ENCODE measurements at places on chromosomes 2 and 18. TPM values are rescaled to one million over a fixed set of nuclear protein-coding genes. Genes with fewer than 3 reads are reported as not detected.

DNA sequence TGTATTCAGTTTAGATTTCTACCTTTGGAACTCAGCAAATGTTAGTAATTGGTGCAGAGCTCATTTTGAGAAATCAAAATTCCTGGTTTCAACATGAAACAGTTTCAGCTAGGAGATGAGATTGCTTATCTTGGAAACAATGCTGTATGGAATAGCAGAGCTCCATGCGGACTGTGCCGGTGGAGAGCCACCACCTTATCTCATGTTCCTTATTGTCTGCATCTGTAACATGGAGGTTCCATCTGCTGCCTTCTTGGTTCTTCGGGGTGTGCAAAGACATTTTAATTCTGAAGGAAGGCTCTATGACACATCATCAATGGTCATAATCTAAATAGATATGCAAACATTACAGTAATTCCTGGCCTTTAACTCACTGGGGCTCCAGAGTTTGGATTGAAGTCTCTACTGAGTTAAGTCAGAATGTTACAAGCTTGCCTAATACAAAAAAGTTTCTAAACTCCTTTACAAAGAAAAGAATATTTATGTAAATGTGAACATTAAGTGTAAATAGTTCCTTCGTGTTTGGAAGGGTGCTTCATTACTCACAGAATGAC is 65.3 kb downstream of the PRKRA start:
- no peaks in the 10 kb centered on the region for H3K36me3 ChIP-seq
- no peaks in the 10 kb centered on the region for H3K27me3 ChIP-seq
- no peaks in the 10 kb centered on the region for H3K4me1 ChIP-seq
- H3K27ac ChIP-seq = no peak overlapping the region
- no peak for DNase-seq

DNA sequence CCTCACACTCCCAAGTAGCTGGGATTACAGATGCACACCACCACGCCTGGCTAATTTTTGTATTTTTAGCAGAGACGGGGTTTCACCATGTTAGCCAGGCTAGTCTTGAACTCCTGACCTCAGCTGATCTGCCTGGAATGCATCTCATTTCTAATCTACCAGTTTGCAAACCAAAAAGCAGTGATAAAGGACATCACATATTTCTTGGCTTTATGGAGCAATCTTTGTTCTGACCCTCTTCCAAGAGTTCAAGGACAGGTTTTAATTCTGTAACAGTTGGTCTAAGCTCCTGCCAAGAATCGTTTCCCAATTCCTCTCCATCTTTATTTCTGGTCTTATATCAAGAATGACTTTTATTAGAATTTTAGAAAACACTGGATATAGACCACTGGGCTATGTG is 67.7 kb downstream of the SLC40A1 start:
- H3K4me3 ChIP-seq = no peak overlapping the region
- no peaks in the 10 kb centered on the region for H3K4me1 ChIP-seq
- H3K27me3 ChIP-seq = no peaks in the 10 kb centered on the region
- DNase-seq = no peak

DNA sequence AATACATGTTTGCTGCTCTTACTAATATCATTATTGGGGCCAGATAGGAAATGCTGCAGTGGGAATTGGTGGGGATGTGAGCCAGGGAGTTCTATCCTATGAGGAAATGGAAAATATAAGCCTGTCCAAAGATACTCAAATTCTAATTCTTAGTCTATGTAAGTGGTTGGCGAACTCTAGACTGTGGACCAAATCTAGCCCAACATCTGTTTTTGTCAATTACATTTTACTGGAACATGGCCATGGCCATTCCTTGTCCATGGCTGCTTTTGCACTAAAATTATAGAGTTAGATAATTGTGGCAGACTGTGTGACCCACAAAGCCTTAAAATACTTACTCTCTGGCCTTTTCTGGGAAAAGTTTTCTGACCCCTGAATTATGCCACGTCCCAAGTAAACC is 113.3 kb downstream of the MGAT5 start:
- peaks cover 7% of the 10 kb centered on the region for H3K36me3 ChIP-seq
- H3K27me3 ChIP-seq = no peaks in the 10 kb centered on the region
- DNase-seq = no peak
- peaks cover 21% of the 10 kb centered on the region for H3K4me1 ChIP-seq
- H3K27ac ChIP-seq = no peak overlapping the region

- H3K4me3 ChIP-seq = no peak overlapping the region
- no peaks in the 10 kb centered on the region for H3K27me3 ChIP-seq
- H3K36me3 ChIP-seq = no peaks in the 10 kb centered on the region
- no peaks in the 10 kb centered on the region for H3K4me1 ChIP-seq
- DNase-seq = no peak
- no peak overlapping the region for H3K27ac ChIP-seq
Measured at GRCh38 chr2:78682781-78683180, 342.7 kb upstream of the REG3G start.

- no peak overlapping the region for H3K27ac ChIP-seq
- no peak overlapping the region for H3K4me3 ChIP-seq
- H3K36me3 ChIP-seq = peaks cover 79% of the 10 kb centered on the region
- no peaks in the 10 kb centered on the region for H3K4me1 ChIP-seq
- DNase-seq = no peak
- H3K27me3 ChIP-seq = no peaks in the 10 kb centered on the region
Measured at GRCh38 chr2:69514406-69514805, 77.2 kb upstream of the NFU1 start.

DBI gene
- total RNA-seq = 186 TPM

DPYSL5 gene
- not detected for total RNA-seq

ZNF512 gene
- 21.8 TPM for total RNA-seq

PIKFYVE gene
- 14.8 TPM for total RNA-seq

OTOF gene
- 1.7 TPM for total RNA-seq
